ENCODE measurements at places on chromosomes 6 and 20. TPM values are rescaled to one million over a fixed set of nuclear protein-coding genes. Genes with fewer than 3 reads are reported as not detected.

GRCh38 chr6:37237789-37238188 lies 19.8 kb upstream of the TBC1D22B start:
- H3K27ac ChIP-seq: no peak overlapping the region
- H3K4me3 ChIP-seq: no peak overlapping the region
- no peaks in the 10 kb centered on the region for H3K36me3 ChIP-seq
- DNase-seq: no peak
- no peaks in the 10 kb centered on the region for H3K27me3 ChIP-seq
- peaks cover 33% of the 10 kb centered on the region for H3K4me1 ChIP-seq

MTCH1 gene
- total RNA-seq: 236 TPM

DEFB132 gene
- not detected for total RNA-seq

GRCh38 chr6:134207421-134207820 lies 110.5 kb downstream of the SGK1 start:
- no peaks in the 10 kb centered on the region for H3K27me3 ChIP-seq
- no peaks in the 10 kb centered on the region for H3K36me3 ChIP-seq
- H3K4me3 ChIP-seq: no peak overlapping the region
- no peak overlapping the region for H3K27ac ChIP-seq

- no peak overlapping the region for H3K27ac ChIP-seq
- no peaks in the 10 kb centered on the region for H3K4me1 ChIP-seq
- H3K36me3 ChIP-seq: no peaks in the 10 kb centered on the region
- H3K4me3 ChIP-seq: no peak overlapping the region
Observed at GRCh38 chr20:29086938-29087337, 2170.5 kb upstream of the DEFB115 start.

EBF4 gene
- total RNA-seq: 5.1 TPM

TAGAP gene
- total RNA-seq: not detected

DNA sequence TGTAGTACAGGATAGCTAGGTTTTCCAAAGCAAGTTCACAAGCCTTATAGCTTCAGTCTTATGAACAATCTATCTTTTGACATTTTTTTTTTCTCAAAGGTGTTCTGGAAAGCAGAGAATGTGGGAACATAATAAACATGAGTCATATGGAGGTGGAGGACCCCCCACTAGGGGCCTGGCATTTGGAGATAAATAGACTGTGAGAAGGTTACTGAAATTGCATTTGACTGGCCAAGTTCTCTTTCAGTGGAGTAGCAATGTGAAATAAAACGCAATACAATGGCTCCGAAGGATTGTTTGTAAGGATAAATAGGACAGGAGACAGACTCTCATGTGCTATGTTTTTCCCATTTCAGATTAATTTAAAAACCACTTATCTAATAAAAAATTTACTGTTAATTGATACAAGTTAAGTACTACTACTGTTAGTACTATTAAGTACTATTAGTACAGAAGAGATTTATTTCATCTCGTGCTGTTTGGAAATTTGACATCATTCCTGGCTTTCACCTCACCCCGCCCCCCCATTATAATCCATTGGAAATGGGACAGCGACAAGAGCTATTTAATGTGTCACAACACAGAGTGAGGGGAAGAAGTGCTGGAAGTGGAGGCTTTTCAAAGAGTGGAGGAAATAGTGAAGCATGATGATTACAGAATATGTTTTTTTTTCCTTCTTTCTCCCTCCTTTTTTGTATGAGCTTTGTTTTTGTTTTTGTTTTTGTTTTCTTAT lies 122.6 kb upstream of the ID4 start:
- no peak overlapping the region for H3K4me3 ChIP-seq
- no peak overlapping the region for H3K27ac ChIP-seq
- no peaks in the 10 kb centered on the region for H3K36me3 ChIP-seq
- no peak for DNase-seq
- H3K4me1 ChIP-seq: no peaks in the 10 kb centered on the region
- no peaks in the 10 kb centered on the region for H3K27me3 ChIP-seq

DNA sequence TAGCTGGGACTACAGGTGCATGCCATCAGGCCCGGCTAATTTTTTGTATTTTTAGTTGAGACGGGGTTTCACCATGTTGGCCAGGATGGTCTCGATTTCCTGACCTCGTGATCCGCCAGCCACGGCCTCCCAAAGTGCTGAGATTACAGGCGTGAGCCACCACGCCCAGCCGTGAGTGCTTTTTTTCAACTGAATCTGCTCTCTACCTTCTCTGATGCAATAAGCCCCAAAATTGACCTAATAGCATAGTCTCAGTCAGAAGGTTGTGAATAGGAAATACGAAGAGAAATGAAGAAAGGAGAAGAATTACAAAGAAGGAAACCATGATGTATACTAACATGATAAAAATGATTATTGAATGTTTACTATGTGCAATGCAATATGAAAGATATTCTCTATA lies 33.2 kb downstream of the BEND6 start:
- no peaks in the 10 kb centered on the region for H3K4me1 ChIP-seq
- no peak overlapping the region for H3K27ac ChIP-seq
- no peak overlapping the region for H3K4me3 ChIP-seq
- no peak for DNase-seq
- no peaks in the 10 kb centered on the region for H3K27me3 ChIP-seq
- no peaks in the 10 kb centered on the region for H3K36me3 ChIP-seq

GPX5 gene
- total RNA-seq: not detected
